Renal cortex interstitium (tissue), 15 donors: ENCODE measurements at places on chromosomes 2 and 18. TPM values are rescaled to one million over a fixed set of nuclear protein-coding genes. Genes with fewer than 3 reads are reported as not detected.

DNA sequence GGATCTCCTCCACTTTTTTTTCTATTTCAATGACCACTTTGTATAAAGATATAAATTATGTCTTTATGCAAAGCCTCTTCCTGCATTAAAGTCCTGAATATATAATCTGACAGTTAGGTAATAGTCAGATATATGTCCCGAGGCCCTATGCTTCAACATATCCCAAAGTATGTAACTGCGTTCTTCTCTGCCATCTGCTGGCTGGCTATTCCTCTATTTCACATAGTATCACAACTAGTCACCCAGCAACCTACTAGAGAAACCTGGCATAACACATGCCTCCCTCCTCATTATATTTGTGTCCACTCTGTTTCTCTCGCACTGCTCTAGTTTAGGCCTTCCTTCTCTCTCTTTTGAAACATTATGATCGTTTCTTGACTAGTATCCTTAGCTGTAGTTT, 640.8 kb downstream of the DPP10 start:
- DNase-seq = no peak

- no peak for DNase-seq
Measured at GRCh38 chr2:225428360-225428759, 28.9 kb downstream of the NYAP2 start.

- no peak for DNase-seq
Measured at GRCh38 chr2:69994166-69994565, 32.7 kb upstream of the ASPRV1 start.

DNA sequence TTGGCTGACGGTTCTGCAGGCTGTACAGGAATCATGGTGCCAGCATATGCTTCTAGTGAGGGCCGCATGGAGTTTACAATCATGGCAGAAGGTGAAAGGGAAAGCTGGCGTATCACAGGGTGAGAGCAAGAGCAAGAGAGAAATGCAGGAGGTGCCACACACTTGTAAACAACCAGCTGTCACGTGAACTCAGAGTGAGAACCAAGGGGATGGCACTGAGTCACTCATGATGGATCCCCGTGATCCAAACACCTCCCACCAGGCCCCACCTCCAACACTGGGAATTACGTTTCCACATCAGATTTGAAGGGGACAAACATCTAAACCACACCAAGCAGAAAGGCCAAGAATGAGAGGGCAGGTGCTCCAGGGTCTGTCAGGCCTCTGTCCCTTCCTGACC, 185.0 kb upstream of the PID1 start:
- no peak for DNase-seq

DNA sequence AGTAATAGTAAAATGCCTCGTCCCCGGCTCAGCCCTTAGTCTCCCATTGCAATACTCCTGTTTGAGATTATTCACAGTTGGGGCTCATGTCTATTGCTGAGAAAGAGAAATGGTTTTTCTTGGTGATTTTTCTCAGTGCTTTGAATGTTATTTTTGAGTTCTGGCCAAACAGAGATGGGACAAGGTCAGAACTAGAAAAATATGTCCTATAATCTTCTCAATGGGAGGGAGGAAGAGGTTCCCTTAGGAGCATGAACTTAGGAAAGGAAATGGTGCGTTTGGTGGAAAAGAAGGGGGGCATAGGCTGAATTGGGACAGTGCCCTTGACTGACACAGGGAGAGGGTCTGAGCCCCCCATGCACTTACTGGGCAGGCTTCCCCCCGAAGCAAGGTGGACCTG, 133.8 kb downstream of the AGAP1 start:
- no peak for DNase-seq

GRCh38 chr2:191315365-191315752, 70.2 kb downstream of the MYO1B start:
- no peak for DNase-seq

- no peak for DNase-seq
Measured at GRCh38 chr2:103176294-103176915, 414.6 kb downstream of the TMEM182 start.

GRCh38 chr2:236176417-236176816, 8.2 kb upstream of the GBX2 start:
- DNase-seq = no peak

DNA sequence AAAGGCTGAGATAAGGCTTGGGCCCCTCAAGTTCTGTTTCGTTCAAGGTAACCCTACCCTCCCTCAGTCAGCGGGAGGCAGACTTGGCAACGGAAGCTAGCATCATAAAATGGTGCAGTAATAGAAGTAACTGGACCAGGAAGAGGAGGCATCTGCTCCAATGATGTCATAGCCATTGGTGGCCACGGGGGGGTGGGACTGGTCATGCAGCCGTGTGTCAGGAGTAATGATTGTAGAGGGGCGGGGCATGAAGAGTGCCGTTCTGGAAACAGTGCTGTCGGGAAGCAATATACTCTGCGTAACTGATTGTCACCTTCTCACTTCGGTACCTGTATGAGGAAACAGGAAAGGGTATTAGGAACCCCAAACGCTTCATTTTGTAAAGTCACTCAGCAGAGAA, 6.9 kb upstream of the POLR2D start:
- no peak for DNase-seq

DNA sequence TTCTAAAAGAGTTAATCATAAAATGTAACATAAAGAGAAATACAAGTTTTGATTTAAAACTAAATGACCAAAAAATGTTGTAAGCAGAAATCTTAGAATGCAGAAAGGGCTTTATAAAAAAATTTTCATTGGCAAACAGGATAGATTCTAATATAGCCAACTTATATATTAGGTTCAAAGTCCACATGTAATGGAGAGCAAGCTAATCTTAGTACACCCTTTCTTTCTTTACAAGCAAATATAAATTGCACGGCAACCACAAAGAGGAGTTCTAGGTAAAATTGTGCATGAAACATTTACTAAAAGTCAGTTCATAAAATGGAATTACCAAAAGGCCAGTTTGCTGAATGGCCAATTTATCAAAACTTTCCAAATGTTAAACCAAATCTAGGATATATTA, 130.6 kb downstream of the NOL4 start:
- DNase-seq = no peak

DNA sequence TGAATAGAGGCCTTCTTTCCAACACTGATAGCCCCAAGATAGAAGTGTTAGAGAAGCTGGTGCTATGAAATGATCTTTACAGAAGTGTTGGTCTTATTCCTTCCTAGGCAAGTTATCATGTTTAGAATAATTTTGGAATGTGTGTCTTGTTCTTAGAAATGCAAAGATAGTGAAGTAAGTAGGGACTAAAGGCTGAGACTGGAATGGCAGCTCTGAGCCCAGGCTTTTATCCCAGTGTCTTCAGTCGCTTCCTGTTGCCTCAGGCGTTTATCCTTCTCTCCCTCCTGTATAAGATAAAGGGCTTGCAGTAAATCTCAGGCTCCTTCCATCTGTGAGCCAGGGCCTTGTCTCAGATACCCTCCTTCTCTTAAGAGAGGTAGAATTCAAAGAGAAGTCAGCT, 218.1 kb downstream of the TPGS2 start:
- DNase-seq = no peak

- DNase-seq = peak; percentile 68
Measured at GRCh38 chr2:235595422-235596010, 101.7 kb downstream of the AGAP1 start.

DNA sequence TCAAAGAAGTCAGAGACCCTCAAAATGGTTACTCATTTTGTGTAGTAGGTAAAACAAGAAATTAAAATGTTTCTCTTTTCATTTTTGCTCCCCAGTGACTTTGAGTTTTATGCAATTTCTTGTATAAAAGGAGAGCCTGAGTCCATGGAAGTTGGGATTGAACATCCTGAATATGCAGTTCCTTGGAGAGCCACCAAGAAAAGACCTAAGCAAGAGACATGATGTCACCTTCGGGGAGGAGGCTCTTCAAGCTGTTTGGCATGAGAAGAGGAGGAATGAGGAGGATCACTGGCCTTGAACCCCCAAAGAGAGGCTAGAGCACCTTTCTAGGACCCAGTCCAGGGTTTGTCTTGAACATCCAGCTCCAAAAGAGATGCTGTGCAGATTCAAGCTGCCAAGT, 83.5 kb upstream of the STPG4 start:
- no peak for DNase-seq

Gene NBAS
- 59.1 TPM for polyA plus RNA-seq

Gene POTEI
- polyA plus RNA-seq = 0.19 TPM

Gene ANKRD30B
- polyA plus RNA-seq = 0.08 TPM

Gene AP1S3
- 12.0 TPM for polyA plus RNA-seq

Gene CTAGE1
- polyA plus RNA-seq = not detected
